ENCODE measurements at places on chromosomes 6 and 20.
A peak's percentile ranks its signal among the peaks of the same experiment; 100 is the strongest.

DNA sequence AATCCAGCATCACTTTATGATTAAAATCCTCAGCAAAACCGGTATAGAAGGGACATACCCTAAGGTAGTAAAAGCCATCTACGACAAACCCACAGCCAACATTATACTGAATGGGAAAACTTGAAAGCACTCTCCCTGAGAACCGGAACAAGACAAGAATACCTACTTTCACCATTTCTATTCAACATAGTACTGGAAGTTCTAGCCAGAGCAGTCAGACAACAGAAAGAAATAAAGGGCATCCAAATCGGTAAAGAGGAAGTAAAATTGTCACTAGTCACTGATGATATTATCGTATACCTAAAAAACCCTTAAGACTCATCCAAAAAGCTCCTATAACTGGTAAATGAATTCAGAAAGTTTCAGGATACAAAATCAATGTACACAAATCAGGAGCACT lies 33.3 kb downstream of the BLOC1S5 start:
- DNase-seq = no peak

DNA sequence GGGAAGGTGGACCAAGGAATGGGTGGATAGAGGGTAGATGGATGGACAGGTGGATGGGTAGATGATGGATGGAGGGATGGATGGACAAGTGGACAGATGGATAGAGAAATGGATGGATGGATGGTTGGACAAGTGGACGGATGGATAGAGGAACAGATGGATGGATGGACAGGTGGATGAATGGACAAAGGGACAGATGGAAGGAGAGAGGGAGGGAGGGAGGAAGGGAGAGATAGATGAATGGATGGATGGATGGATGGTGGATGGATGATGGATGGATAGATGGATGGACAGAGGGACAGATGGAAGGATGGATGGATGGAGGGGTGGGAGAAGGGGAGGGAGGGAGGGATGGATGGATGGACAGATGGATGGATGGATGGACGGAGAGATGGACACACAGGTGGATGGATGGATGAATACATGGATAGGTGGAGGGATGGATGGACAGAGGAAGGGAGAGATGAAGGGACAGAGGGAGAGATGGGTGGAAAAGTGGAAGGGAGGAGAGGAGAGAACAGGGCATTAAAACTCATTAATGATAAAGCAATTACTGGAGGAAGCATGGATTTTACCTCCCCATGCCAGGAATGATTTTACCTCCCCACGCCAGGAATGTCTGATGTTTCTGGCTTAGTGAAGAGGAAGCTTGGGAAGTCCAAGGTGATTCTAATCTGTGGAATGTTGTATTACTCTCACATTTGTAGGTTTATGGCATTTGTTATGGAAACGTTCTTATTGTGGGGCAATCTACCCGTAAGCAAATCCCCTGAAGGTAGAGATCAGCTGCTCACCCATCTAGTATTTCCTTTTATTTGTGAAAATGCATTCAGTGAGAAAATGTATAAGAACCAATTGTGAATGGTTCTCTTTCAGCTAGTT lies 383.3 kb downstream of the TAF4 start:
- DNase-seq = no peak

GRCh38 chr20:46583411-46584214 lies 33.2 kb upstream of the OCSTAMP start:
- no peak for DNase-seq

- DNase-seq = no peak
Observed at GRCh38 chr6:154277629-154278017, 79.0 kb downstream of the IPCEF1 start.

DNA sequence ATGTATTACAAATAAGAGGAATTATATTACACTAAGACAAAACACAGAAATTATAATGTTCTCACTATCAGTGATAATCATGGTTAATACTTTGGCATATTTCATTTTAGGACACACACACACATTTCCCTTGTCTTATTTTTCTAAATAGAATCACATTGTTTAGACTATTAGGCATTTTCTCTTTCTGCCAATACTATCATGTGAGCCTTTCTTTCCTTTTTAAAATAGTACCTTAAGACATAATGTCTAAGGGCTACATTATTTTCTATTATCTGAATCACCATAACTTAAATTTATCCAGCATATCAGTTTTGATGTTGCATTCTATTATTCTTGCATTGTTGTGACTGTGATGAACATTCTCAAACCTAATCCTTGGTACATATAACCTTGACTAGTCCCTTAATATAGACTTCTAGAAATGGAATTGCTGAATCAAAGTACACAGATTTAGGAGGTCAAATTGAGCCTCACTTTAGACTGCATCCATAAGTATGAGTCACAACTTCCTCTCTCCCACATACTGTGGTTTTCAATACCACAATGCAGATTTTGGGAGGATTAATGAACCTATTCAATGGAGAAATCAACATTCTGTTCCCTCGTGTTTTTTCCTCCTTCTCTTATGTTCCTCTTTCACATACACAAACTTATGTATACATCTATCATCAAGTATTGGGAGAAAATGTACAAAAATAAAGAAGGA lies 212.6 kb downstream of the MOXD1 start:
- DNase-seq = peak; percentile 74

DNA sequence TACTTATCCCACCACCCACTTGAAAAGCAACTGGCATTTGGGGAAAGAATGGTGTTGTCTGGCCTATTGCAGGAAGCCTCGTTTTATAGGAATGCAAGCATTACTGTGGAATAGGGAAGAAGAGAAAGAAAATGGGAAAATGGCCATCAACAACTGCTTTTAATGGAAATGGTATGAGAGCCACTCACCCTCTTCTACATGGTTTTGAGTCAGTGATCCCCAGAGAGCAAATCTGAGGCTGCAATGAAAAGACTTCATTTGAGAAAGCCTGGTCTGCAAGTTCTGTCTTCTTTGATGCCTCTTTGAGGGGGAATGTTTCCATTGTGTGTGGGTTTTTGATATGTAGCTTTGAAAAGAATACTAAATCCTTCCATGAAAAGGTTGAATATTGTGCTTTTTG lies 172.3 kb upstream of the HDDC2 start:
- peak; percentile 90 for DNase-seq

- peak; percentile 45 for DNase-seq
Observed at GRCh38 chr6:34926655-34927054, 37.6 kb downstream of the ANKS1A start.

DNA sequence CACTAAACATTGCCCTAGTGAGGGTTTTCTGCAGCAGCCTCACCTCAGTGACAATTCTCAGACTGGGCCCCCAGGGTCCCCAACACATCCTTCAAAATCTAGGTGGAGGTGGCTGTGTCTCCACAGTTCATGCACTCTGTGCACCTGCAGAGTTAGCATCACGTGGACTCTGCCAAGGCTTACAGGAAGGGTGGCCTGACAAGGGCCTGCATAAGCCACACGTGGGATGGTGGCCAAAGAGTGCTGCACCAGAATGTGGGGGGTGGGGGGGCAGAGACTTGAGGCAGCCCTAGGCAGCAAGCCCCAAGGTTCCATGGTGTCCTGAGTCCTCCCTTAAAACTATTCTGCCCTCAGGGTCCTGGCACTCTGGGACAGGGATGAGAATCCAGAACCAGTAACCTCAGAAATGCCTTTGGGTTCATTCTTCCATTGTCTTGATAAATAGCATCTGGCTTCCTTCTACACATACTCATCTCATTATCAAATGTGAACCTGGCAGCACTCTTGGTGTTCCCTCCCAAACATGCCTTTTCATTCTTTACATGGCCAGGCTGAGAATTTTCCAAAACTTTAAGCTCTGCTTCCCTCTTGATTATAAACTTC lies 1.6 kb upstream of the SERPINB1 start:
- DNase-seq = no peak

GRCh38 chr6:11324453-11325015 lies 92.1 kb upstream of the NEDD9 start:
- no peak for DNase-seq

DNA sequence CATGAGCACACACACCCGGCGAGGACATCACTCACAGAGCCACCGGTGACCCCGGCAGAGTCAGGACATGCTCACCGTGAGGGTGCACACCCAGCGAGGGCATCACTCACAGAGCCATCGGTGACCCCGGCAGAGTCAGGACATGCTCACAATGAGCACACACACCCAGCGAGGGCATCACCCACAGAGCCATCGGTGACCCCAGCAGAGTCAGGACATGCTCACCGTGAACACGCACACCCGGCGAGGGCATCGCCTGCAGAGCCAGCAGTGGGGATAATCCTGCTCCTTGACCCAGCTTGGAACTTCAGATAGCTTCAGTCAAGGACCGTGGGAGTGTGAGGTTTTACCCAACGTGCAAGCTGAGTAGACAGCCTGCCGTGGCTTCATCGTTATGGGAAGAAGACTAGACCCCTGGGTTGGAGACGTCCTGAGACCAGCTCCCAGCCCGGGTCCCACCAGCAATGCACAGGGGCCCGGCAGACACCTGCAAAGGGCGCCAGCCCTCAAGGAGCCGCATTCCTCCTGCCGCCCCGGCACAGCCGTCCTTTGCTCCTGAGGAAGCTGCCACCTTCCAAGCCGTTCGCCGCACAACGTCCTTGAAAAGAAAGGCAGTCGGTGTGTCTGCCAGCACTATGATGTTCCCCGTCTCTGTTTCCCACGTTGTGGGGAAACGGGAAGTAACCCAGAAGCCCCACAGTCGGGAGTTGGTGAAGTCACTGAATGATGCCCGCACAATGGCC lies 192.3 kb downstream of the DLL1 start:
- DNase-seq = no peak

- no peak for DNase-seq
Observed at GRCh38 chr6:152454003-152454402, 183.2 kb downstream of the SYNE1 start.

DNA sequence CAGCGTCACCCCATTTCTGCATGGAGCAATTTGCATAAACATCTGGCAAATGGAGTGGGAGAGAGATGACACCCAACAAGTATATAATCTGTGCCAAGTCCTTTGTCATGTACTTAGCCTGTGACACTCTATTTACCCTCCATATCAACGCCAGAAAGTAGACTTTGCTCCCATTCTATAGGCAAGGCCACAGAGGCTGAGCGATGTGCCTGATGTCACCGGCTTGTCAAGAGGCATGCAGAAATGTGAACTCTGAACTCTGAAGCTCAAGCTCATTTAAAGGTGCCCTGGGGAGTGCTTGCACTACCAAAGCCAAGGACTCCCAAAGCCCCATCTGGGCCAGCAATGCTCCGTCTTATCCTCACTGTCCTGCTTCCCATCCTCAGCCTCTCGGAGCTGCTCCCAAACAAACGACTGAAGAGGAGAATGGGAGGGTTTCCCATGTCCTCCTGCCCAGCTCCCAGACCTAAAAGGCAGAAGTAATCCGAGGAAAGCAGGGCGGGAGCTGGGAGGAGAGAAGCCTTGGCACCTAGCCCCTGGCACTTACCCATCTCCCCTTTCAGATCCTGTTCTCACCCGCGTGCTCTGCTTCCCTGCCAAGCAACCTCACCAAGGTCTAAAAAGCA lies 9.2 kb downstream of the CPNE5 start:
- DNase-seq = no peak

- no peak for DNase-seq
Observed at GRCh38 chr20:55977690-55978459, 27.4 kb downstream of the CBLN4 start.

DNA sequence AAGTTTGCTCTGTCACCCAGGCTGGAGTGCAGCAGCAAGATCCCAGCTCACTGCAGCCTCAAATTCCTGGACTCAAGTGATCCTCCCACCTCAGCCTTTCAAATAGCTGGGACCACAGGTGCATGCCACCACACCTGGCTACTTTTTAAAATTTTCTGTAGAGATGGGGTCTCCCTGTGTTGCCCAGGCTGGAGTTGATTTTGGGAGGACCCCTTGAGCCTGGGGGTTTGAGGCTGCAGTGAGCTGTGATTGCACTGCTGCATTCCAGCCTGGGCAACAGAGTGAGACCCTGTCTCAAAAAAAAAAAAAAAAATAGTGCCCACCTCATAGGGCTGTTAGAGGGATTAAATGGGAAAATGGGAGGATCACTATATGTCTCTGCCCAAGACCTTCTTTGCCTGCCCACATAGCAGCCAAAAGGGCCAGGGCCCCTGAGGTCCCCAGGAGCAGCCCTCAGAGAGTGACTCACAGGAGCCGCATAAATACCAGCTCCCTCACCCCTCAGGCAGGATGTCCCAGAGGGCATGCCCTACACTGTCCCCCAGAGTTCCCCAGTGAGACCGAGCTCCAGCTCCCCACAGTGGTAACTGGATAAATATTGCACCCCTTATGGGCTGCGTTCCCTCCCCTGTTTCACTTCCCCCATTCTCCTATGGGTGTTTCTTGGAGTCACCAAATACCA lies 11.7 kb upstream of the MDGA1 start:
- no peak for DNase-seq

- no peak for DNase-seq
Observed at GRCh38 chr20:41510224-41510623, 108.0 kb downstream of the CHD6 start.

GRCh38 chr6:17879184-17879583 lies 108.3 kb downstream of the KIF13A start:
- DNase-seq = peak; percentile 53

GRCh38 chr20:21505810-21506530 lies 7.9 kb downstream of the NKX2-2 start:
- DNase-seq = peak; percentile 49

DNA sequence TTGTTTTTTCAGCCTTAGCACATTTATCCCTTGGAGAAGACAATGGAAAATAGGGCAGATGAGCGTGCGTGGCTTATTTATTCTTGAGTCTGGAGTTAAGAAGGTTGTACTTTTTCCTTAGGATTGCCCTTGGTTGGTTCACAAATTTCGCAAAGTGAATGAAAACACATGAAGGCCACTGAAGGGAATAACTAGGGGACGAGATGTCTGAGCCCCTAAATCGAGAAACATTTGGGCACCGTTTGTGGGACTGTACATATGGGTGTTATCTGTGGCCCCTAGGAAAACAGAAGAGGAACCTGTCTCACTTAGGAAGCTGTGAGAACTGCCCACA lies 19.4 kb upstream of the TRIM27 start:
- DNase-seq = no peak

- DNase-seq = no peak
Observed at GRCh38 chr20:40617594-40617993, 71.4 kb downstream of the MAFB start.

- no peak for DNase-seq
Observed at GRCh38 chr20:58590679-58591473, 60.2 kb upstream of the STX16 start.

DNA sequence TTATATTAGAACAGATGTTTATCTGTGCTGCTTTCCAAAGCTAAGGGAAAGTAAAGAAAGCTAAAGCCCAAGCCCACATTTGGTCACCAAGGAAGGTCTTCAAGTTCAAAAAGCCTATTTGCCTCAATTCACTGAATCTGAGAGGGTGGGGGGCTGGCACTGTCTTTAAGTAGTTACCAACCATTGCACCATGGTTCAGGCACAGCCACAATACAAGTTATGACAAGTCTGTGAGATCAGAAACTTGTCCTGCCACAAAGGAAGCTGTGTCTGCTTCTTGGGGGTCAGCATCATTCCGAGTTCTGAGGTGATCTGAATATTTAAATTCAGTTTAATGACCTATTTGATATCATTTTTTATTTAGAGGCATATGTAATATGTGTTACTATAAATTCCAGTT lies 78.3 kb upstream of the OPRM1 start:
- DNase-seq = no peak

DNA sequence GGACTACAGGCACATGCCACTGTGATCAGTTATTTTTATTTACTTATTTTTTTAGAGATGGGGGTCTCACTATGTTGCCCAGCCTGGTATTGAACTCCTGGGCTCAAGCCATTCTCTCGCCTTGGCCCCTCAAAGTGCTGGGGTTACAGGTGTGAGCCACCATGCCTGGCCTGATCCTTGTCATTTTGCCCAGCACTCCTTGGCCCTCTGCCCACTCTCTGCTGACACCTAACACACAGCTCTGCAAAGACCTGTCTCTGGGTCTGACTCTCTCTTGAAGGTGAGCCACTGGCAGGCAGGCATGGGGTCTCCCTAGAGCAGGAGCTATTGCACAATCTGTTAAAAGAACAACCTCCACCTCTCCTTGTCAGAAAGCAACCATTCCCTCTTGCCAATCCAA lies 155.6 kb downstream of the ZFP64 start:
- DNase-seq = no peak

Data from fibroblast of skin of scalp (primary cell).